ENCODE measurements at places on chromosomes 3 and 15.

DNA sequence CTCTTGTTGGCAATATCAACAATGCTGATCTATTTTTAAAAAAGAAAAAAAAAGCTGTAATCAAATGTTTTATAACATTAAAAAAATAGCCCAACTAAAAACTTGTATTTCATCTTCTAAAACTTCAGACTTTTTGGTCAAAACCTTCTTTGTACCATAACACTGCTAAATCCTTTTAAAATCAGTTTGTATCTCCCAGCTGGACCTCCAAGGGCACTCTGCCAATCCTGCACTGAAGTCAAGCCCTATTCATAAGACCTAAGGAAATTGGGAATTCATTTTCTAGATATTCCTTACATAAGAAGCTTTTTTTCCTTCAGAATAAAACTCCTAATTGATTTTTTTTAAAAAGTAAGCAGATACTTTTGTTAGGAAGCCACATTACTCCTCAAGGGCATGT lies 38.2 kb upstream of the HCLS1 start:
- DNase-seq, result no peak

DNA sequence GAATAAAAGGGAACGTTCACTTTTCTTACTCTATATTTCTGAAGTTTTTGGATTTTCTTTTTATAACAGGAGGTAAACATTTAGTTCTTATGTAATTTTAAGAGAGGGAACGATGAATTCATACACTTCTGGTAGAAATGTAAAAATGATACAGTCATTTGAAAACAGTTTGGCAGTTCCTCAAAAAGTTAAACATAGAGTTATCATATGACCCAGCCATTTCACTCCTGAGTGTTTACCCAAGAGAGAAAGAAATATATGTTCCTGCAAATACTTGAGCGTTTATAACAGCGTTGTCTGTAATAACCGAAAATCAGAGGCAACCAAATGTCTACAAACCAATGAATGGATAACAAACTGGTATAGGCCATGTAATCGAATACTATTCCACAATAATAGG lies 20.8 kb upstream of the CCR9 start:
- no peak for DNase-seq

- DNase-seq, result no peak
Observed at GRCh38 chr15:65368302-65369211, 9.2 kb downstream of the IGDCC3 start.

- no peak for DNase-seq
Observed at GRCh38 chr15:38761681-38762080, 197.1 kb upstream of the RASGRP1 start.

GRCh38 chr3:112407214-112407887 lies 74.4 kb downstream of the CD200 start:
- DNase-seq, result no peak

DNA sequence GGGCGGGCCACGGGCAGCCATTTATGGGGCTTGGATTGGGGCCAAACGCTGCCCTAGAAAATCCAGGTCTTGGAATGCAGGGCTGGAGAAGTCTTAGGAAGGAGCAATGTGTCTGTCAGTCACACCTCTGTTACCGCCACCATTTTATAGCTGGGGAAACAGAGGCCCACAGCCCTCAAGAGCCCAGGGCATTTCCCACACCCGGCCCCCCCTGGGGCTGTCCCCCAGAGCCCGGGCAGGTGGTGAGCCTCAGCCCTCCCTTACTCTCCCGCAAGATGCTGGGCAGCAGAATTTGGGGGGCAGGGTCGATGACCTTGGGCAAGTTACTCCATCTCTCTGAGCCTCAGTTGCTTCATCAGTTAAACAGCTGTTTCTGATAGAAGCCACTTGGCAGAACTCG lies 508.2 kb downstream of the SHQ1 start:
- no peak for DNase-seq

GRCh38 chr3:102736288-102736974 lies 301.6 kb downstream of the ZPLD1 start:
- DNase-seq, result no peak

DNA sequence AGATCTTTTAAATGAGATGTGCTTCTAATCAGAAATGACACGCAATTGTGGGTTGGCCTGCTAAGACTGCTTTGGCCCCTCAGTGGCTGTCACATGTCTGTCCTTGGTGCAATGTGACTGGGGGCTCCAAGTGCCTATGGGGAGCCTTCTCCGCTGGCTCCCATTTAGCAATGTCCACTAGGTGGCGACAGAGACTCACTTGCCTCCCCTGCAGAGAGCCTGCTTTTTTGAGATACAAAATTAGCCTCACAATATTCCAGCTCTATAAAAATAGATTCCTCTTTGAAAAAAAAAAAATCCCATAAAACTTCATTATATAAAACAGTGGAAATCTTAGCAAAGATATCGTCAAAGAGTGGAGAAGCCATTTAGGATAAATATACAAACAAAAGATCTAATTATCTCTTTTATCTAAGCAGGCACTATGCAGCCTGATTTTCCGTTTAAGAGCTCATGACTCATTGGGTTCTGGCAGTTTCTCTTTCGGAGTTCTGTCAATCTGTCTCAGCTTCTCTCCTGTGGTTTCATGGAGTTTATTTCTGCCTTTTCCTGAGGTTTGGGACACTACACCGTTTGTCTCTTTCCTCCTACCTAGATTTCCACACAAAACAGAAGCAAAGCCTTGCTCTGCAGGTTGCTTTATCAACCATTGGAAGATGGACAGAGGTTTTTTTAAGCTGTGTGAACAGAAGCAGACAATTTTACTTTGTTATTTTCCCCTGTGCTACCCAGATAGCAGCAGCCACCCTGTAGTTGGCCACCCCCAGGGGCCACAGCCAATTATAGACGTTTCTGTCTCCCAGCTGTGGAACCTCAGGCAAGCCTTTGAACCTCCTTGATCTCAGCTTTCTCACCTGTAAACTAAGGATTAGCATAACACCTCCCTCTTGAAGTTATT lies 68.4 kb upstream of the TNFAIP8L3 start:
- DNase-seq, result no peak

DNA sequence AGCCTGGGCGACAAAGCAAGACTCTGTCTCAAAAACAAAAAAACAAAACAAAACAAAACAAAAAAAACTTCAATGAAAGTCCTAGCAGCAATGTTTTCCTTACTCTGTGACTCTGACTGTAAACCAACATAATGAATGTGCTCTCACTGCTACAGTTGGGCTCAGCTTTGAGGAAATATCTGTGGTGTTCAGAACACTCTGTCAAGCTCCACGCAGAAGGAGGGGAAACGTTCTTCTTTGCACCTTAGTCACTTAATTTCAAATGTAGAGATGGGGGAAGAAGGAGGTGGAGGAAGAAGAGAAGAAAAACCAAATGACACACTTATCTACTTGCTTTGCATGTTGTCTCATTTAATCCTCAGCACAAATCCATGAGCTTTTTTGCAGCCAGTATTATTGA lies 107.1 kb upstream of the UBE3A start:
- no peak for DNase-seq

DNA sequence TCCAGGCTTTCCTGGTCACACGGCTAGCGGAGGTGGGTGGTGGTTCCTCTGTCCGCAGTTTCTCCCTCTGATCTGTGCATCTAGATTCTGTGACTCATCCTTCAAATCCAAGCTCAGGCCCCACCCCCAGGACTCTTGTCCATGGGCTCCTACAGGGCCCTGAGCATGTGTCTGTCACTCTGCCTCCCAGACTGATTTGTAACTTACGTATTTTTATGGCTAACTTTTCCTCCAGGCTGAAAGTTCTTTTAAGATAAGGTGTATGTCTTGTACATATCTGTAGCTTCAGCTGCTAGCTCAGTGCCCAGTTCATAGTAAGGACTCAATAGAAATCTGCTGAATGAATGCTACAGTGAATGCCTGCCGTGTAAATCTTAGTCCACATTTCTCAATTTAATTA lies 8.0 kb downstream of the ESYT3 start:
- DNase-seq, result no peak

DNA sequence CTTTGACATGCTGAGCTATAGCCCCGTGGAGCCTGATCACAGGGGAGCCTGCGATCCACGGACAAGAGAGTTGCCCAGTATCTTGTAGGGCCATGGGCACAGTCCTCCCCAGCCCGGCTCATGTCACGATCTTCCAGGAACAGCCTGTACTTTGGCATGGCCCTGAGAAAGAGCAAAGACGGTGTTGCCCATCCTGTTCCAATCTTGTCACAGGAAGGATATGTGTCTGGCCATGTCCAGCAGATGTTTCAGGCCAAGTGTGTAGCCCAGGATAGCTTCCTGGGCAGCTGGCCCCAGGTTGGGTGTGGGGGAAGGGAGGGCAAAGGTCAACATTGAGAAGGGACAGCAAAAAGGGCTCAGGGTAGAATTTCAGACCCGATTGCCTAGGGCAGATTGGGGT lies 17.0 kb upstream of the RPL29 start:
- DNase-seq, result no peak

- no peak for DNase-seq
Observed at GRCh38 chr3:172688588-172688987, 22.3 kb downstream of the NCEH1 start.

- DNase-seq, result no peak
Observed at GRCh38 chr3:141860086-141860669, 16.3 kb upstream of the ATP1B3 start.

DNA sequence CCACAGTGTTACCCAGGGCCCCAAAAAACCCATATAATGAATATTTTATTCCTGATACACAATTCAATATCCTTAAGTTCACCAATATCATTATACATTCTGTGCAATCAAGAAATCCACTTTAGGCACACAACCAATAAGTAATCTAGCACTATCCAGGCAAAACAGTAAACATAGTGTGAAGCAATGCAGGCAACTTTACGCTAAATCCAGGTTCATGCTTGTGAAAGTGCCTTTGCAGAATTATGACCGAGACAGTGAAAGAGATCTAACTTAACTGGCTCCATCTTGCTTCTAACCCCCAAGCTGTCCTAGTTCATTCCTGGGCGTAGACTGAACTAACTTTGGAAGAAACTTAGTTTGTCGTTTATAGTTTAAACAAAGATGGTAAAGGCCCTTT lies 34.2 kb upstream of the INO80 start:
- no peak for DNase-seq

DNA sequence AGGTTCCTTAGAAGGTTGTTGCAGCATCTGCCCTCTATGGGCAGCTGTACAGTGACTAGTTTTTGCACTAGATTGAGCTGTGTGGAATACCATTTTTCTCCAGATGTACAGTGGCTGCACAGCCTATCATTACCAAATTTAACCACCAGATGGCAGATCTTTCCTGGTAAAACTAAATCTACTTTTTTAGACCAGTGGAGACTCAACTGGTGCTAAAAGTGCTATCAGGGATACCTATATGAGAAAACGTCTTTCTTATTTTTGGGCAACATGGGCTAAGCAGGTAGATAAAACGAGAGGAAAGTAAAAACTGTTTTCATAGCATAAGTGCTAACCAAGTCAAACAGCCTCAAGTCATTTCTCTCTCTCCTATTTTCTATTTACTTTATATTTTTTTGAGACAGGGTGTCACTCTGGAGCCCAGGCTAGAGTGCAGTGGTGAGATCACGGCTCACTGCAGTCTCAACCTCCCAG lies 21.2 kb downstream of the IGSF10 start:
- DNase-seq, result peak; percentile 45

DNA sequence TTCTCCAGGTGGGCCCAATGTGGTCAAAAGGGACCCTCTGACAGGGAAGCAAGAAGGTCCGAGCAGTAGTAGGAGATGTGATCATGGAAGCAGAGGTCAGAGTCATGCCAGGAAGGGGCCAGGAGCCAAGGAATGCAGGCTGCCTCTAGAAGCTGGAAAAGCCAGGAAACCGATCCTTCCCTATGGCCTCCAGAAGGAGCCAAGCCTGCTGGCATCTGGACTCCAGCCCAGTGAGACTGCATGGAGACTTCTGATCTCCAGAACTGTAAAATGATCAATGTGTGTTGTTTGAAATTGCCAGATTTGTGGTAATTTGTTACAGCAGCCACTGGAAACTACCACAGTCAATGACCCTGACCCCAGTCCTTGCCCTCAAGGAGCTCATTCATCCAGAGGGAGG lies 56.8 kb upstream of the SPATA12 start:
- no peak for DNase-seq

DNA sequence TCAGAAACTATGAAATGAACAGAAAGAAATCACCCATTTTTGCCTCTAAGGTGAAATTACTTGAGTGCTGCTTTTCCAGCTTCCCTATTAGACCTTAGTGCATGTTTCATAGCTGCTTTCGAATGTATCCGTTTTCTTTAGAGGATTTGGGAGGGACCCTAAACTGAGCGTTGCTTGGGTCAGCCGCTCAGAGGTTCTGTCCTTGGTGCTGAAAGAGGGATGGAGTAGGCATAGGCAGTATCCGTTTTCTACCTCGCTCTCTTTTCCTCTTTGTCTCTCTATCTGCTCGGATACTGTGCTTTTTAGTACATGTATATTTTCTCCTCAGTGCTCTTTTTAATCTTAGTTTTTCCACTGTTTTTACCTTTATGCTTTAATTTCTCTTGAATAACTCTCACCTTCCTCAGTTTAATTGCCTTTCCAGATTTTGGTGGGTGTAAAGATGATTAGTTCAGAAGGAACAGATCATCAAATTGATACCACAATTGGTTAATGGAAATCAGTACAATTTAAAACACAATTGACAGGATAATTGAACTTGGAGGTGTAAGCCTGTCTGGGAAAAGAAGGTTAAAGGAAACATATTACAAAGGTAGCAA lies at the start of gene DRD3:
Gene DRD3 (minus strand): TSS at position 283 of the 599 bp plus-strand sequence. CDS start 7,060 bp downstream, outside the sequence.
- no peak for DNase-seq

DNA sequence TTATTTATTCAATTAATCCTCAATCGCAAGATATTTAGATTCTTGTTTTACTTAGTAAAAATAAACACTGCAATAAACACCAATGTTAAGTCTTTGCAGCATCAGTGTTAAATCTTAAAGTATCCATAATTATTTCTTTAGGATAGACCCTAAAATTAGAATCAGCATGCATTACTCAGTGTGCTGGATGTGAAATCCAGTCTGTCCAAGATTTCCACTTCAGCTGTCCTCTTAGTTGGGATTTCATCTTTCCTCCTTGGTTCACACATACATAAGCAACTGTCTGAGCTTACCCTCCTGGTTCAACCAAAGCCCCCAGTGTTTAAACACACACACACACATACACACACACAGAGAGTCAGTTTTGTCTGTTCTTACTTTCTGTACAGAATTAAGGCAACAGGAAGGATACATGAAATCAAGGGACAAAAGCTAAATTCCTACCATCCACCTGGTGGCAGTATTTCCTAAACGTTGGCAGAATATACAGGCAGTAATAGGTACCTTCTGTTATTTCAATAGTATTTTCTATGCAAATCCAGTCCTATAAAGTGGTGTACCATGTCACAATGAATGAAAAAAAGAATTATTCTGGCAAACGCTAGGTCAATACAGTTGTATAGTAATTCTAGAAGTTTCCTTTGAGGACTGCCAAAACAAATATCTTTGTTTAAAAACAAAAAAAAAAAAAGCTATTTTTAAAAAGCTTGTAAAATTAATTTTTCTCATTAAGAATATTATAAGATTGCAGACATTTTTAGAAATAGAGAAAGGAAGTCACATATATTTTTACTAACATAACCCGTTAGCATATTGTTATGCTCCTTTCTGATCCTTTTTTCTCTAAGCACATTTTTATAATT lies 27.3 kb upstream of the DMXL2 start:
- DNase-seq, result peak; percentile 25

- DNase-seq, result no peak
Observed at GRCh38 chr3:21533002-21533401, 218.0 kb downstream of the ZNF385D start.
